Suppressor macrophage (primary cell): ENCODE measurements at places on chromosomes 3 and 15.

DNA sequence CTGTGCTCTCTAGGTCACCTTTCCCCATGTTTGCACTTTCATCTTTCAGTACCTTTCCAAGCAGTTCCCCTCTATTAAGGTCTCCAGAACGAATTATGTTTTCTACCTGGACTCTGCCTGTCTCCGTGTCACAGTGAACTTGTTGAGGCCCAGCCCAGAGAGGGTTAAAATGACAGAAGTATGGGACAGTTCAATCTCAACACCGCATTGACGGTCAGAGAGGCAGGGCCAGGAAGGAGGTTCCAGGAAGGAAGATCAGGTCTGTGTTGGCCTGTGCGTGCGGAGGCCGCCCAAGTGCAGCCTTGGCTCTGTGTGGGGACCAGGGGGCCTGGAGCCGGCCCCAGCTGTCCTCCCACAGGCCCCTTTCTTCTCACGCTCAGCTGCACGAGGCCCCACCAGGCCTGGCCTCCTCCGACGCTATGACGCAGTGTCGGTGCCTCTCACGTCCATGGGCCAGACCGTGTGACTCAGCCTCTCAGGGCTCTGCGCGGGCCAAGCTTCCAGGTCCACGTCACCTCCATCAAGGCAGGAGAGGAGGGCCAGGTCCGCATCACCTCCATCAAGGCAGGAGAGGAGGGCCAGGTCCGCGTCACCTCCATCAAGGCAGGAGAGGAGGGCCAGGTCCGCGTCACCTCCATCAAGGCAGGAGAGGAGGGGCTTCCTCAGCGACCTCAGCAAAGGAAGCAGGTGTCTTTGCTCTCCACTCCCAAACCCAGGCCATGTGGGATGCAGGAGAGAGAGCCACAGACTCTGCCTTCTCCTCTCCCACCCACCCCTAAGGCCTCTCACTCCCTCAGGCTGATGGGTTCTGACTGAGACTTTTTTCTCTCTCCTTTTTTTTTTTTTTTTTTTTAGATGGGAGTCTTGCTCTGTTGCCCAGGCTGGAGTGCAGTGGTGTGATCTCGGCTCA lies 83.1 kb downstream of the CPN2 start:
- DNase-seq, result no peak

- DNase-seq, result no peak
Measured at GRCh38 chr3:6132684-6133432, 728.1 kb upstream of the GRM7 start.

- DNase-seq, result no peak
Measured at GRCh38 chr3:107430214-107430995, 53.2 kb downstream of the CCDC54 start.

DNA sequence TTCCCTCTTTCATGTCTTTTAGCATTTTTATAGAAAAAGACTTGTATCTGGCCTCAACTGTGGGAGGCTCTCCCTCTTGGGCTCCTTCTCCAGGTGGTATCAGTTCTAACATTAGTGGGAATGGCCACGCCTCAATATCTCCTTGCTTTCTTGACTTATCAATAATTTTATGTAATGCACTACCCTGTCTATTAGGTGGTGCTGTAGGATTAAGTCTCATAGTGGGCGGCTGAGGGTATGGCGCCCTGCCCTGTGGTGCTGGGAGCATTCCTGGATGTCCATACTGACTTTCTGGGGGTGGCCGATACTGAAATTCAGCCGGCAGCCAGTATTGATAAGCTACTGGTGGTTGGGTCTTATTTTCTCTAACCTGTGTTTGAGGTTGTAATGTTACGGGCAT lies 8.7 kb upstream of the RPUSD3 start:
- no peak for DNase-seq

GRCh38 chr3:127034195-127034989 lies 51.5 kb downstream of the PLXNA1 start:
- DNase-seq, result no peak
